SK-MEL-5 (cell line): ENCODE measurements at places on chromosomes 4 and X.

DNA sequence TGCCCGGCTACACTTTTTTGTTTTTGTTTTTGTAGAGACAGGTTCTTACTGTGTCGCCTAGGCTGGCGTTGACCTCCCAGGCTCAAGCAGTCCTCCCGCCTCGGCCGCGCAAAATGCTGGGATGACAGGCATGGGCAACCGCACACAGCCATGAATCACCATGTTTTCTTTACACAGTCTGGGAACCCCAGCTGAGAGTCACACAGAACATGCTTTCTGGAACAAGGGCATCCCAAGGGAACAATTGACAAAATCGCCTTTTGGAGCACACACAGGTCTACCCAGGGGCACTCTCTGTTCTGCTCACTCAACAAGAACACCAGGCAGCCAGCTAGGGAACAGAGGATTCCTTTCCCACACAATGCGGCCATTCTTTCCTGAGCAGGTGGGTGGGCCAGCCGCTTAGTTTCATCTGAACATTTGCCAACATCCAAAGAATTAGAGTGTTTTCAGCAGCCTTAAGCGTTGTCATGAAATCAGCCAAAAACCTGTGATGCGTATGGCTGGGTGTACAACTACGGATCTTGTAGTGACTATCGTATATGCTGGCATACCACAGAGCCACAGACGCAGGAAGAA, 15.7 kb downstream of the PRKX start:
- peak; percentile 86 for DNase-seq

GRCh38 chrX:109783701-109784079, 50.6 kb upstream of the ACSL4 start:
- no peak for DNase-seq

- DNase-seq: no peak
Measured at GRCh38 chr4:73391774-73392173, 12.3 kb upstream of the ALB start.

DNA sequence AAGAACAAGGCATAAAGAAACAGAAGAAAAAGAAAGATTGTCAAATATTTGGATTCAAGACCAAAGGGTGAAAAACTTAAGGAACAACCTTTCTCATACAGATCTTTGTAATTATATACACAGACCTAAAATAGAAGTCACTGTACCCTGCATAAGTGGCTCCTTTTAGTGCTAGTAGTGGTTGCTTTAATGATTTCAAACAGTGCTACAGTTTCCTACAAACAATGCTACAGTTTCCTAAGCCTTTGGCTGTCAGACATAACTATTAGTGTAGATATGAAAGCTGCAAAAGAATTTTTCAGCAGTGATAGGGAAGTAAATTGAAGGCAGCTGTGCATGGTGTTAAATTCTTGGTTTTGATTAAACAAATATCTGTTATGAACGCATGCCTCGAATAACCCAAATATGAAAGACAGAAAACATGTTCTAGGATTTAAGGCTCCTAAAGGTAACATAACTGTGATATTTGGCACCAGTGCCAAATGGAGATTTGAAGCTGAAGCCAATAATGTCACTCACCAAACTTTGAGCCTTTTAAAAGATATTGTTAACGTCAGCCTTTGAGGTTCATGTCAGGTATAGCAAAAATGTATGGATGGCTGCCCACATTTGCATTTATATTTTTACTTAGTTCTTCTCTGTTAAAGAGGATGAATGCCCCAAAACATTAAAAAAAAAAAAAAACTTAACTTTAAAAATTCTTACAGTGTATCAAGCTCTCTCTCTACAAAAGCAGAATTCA, 36.6 kb downstream of the SMARCAD1 start:
- DNase-seq: no peak

GRCh38 chr4:22869235-22869634, 176.5 kb downstream of the GBA3 start:
- peak; percentile 53 for DNase-seq

- peak; percentile 92 for DNase-seq
Measured at GRCh38 chr4:161419822-161420221, 744.0 kb downstream of the FSTL5 start.

DNA sequence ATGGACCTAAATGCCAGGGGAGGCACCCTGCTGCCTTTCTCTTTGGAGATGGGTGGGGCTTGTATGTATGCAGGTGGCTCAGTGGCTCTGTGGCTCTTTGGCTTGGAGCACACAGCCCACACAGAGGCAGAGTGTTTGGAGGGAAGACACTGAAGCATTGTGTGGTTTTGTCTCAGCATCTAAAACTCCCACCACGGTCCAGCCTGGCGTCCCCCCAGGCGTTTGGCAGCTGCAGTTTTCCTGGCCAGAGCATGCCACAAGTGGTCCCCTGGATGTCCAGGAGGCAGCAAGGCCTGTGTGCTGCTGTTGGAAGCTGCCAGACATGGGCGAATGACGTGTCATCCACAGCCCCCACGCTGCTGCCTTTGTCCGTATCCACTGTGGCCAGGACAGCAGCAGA, 32.2 kb upstream of the PSAPL1 start:
- DNase-seq: peak; percentile 3

GRCh38 chrX:145825896-145826295, 8.3 kb downstream of the SLITRK2 start:
- DNase-seq: peak; percentile 65

DNA sequence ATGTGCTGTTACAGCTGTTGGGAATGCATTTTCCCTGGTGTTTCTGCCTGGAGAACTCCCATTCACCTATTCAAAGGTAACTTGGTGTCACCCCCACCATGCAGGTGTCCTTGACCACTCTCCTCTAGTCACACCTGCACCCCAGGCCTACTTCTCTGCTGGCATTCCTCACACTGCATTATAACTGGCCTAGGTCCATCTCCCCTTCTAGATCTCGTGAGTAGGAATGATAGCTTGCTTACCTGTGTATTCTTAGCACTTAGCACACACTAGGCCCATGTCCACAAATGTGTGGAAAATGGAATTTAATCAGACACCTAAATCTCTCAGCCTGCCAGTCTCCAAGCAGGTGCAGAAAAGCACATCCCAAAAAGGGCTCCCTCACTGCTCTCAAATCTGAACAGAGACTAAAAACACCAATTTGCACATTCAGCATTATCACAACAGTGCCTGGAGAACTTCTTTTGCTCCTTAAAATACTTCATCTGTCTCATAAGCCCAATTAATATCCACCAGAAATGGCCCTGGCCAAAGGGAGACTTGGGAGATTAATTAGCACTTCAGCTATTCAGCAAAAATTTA, 18.3 kb downstream of the SCD5 start:
- no peak for DNase-seq

- DNase-seq: no peak
Measured at GRCh38 chr4:180706766-180707165, 1536.4 kb upstream of the TENM3 start.

GRCh38 chr4:2583517-2583916, 47.1 kb downstream of the FAM193A start:
- DNase-seq: no peak

DNA sequence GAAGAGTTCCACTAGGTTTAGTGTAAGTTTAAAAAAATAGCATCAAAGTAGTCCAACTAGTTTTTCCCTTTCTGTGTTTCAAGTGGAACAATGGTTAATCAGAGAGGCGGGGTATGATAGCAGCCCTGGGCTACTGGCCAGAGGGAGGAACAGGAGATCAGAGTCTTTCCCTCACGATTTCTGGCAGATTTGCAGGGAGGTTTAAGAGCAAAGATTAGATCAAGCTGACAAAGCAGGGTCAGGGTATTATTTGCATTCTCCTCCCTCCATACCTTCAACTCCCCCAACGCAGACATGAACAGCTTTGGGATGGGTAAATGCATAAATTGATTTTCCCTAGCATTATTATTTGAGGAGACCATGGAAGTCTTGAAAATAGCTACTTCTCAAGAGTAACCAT, 277.6 kb upstream of the DIAPH2 start:
- DNase-seq: no peak

- DNase-seq: no peak
Measured at GRCh38 chr4:20832826-20833225, 132.6 kb downstream of the PACRGL start.

DNA sequence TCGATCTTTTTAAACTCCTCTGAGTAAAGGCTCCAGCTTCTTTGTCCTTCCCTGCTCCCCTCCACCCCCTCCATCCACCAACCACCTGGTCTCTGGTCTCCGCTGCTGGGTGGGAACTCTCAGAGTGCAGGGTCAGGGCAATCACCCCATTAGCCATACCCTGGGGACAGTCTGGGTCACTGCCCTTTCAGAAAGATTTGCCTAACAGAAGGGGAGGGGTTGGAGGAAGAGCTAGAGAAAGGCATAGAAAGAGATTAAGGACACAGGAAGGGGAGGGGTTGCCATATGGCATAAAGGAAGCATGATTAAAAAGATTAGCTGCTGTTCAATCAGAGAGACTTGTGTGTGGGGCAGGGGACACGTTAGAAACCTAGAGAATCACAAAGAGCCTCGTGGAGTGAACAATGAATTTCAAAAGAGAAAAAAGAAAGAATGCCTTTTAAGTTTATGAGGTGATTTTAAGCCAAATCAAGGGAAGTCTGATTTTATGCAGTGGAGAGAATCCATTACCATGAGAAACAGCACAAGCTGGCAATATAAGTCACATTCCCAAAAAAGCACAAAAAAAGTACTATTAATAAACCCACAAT, 115.5 kb upstream of the ACSL4 start:
- DNase-seq: no peak

- DNase-seq: no peak
Measured at GRCh38 chr4:112343330-112344080, 46.3 kb downstream of the ALPK1 start.

- no peak for DNase-seq
Measured at GRCh38 chr4:52259978-52260377, 208.9 kb downstream of the SPATA18 start.

GRCh38 chr4:21827575-21827974, 121.0 kb downstream of the KCNIP4 start:
- DNase-seq: no peak

DNA sequence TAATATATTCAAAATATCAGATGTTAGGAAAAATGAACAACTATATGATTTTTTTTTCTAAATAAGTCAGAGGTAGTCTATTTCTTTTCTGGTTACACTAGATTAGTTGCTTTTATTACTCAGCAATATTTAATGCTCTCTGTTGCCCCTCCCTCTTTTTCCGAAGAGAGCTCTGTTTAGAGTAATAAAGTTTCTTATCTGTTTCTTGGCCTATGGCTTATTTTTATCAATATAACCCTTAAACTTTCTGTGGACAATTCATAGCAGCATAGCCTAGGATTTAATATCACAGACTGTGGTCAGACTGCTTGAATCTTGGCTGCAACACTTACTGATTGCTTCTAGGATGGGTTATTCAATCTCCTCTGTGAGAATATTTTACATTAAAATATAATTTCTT, 2315.4 kb upstream of the AGA start:
- DNase-seq: no peak

DNA sequence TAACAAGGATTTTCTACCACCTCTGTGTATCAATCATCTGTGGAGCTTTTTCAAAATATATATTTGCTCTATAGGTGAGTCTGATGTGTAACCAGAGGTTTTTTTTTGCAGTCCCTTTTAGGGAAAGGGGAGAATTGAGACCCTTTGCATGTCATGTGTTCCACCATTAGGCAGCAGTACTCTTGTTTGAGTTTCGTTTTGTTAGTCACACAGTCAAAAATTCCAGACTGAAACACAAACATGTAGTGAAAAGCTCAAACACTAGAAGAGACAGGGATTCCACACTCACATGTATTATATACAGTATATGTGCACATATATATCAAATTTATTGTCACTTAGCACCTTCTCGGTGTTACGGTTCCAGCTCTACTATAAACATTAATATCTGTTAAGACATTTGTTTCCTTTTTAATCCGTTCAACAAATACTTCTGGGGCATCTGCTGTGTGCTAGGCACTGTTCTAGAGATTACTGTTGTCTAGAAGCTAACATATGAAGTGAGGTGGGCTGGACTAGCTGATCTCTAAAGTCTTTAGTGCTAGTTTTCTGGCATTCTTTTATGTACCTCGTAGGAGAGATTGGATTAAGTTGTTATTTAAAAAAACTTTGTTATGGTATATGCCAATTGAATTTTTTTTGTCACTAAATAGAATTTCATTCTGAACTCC, 5.5 kb downstream of the USP9X start:
- DNase-seq: no peak

DNA sequence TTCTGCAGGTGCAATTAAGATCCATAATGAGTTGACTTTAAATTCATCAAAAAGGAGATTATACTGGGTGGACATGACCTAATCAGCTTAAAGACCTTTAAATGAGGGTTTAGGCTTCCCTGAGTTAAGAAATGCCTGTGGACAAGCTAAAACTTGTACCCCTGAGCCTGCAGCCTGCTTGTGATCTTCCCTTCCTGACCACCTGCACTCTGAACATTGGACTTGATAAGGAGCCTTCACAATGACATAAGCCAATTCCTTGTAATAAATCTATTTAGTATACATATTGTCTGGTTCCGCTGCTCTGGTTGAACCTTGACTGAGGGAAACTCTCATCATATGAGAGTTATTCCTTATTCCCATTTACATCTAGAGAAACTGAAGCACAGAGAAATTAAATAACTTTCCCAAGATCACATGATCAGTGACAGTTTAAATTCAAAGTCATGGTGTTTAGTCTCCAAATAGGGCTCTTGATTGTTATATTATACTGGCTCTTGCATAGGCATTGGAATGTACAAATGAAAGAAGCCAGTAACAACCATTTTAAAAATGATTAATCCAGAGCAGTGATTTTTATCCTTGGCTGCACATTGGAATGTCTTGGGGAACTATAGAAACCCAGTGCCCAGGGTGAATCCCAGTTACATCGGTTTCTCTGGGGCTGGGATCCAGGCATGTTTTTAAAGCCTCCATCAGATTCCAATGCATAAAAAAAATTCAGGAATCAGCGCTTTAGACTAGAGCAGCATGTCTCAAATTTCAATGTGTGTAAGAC, 136.1 kb downstream of the MSL3 start:
- DNase-seq: no peak

DNA sequence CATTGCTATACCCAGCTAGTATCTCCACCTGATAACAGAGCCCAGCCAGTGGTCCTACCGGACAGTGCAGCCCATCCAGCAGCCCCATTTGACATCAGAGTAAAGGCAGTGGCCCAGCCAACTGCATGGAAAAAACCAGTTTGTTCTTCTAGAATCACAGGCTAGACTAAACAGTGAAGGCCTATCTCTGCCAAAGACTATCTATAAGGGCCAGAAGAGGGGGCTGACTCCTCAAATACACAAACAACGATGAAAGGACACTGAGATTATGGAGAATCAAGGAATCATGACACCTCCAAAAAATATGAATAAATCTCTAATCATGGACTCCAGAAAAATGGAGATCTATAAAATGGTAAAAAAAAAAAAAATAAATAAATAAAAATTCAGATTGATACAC, 546.4 kb upstream of the HTR2C start:
- DNase-seq: no peak

GRCh38 chr4:87220094-87220822, at the start of gene KLHL8:
Gene KLHL8 (minus strand): TSS chr4:87220618. CDS start chr4:87195539, 25,079 bp downstream.
- peak; percentile 88 for DNase-seq
